ENCODE measurements at places on chromosomes 16 and 17.
A peak's percentile ranks its signal among the peaks of the same experiment; 100 is the strongest.

- no peak for DNase-seq
Measured at GRCh38 chr17:77828749-77829539, 129.6 kb upstream of the TNRC6C start.

GRCh38 chr16:68187505-68187904, 48.4 kb downstream of the ESRP2 start:
- no peak for DNase-seq

DNA sequence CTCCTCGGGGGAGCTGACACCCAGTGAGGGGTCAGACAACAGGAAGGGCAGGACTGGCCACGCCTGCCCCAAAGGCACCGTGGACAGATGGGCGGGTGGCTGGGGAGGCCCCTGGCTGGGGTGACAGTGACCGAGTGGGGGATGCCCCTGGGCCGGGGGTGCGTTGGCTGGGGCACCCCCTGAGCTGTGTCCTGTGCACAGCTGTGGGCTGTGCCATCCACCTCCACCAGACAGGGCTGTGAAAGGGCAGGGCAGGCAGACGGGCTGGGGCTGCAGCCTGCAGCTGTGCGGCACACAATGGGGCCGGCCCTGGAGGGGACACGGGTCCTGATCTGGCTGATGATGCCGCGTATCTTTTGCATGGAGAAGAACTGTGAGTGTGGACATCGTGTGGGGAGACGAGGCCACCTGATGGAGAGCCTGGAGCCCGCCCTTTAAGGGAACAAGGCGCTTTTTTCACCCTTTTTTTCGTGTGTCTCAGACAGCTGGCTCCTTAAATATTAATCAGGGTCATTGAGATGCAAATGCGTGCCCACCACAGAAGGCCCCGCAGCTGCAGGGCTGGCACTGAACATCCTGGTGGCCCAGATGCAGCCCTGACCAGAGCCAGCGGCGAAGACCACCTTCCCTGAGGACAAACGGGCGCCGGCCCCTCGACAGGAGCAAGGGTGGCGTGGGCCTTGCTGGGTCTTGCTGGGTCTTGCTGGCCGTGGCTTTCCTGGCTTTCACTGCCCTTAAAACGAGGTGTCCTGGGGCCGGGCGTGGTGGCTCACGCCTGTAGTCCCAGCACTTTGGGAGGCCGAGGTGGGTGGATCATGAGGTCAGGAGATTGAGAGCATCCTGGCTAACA, 42.4 kb upstream of the GNG13 start:
- no peak for DNase-seq

DNA sequence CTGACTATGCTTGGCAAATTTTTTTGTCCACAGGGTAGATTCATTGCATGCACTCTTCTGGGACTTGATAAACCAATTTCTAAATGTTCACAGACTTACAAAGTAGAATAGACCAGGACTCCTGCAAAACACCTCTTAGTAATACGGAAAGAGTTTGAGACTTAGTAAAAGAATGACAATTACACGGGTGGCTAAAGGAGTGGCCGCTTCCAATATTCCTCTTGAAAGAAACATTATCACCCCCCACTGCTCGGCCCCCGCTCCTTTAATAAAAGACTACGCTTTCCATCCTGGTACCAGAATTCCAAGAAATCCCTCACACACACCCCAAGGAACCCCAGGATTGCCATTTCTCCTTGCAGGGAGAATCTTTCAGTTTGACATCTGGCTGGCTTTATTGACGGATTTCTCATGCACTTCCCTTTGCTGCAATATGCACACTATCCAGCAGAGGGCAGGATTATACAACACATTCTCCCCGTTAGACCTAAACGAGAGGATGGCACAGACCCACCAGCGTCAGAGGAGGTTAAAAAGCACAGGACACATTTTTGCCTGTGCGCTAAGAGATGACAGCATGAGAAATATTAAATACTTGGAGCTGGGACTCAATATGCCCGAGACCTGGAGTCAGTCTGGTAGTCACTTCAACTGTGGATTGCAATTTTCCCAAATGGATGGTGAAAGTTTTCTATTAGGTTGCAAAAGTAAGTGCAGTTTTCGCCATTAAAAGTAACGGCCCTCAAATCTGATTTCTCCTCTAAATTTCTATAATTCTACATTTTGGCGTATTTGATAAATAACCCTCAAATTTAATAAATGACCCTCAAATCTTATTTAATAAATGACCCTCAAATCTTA, 46.6 kb upstream of the NUDT7 start:
- peak; percentile 15 for DNase-seq

DNA sequence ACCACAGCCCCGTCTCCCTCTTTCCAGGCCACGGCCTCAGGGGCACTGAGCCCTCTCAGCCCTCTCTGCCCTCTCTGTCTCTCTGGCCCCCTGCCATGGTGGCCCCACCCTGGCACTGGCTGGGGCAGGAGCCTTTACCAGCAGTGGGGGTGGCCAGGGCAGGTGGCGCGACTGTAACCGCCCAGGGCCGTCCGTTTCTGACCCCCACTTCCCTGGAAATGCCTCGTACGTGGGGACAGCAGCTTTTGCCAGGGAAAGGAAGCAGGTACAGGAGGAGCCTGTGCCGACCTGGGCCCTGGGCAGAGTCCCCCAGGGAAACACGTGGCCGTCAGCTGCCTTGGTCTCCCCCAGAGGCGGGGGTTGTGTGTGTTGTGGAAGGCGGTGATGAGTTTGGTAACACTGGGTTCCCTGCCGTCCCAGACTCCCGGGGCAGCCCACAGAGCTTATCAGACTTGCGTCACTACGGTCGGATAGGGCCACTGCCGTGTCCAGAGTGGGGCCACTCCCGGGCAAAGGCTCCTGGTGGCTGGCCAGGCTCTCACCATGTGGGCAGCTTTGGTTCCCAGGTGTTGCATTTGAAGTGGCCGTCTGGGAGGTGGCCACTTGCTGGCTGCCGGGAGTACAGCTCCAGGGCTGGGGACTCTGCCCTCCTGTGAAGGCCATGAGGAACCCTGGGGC, 249.3 kb upstream of the CIBAR2 start:
- DNase-seq, result no peak

GRCh38 chr16:46885960-46886763, 2.0 kb downstream of the GPT2 start:
- DNase-seq, result no peak

DNA sequence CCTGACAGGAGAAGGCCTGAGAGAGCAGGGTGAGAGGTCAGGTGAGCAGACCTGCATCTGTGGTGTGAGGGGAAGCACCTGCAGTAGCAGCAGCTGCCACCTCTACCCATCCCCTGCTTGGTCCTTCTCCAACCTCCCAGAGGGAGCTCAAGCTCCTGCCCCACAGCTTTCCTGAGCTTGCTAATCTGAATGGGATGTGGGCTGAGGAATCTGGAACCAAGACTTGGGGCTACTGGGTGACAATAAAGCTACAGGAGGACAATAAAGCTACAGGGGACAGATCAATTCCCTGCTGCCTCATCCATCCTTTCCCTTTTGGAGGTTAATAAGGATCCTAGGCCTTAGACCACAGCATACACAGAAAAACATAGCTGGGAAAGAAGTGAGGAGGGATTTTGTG, 4.9 kb upstream of the TBX4 start:
- DNase-seq, result no peak

DNA sequence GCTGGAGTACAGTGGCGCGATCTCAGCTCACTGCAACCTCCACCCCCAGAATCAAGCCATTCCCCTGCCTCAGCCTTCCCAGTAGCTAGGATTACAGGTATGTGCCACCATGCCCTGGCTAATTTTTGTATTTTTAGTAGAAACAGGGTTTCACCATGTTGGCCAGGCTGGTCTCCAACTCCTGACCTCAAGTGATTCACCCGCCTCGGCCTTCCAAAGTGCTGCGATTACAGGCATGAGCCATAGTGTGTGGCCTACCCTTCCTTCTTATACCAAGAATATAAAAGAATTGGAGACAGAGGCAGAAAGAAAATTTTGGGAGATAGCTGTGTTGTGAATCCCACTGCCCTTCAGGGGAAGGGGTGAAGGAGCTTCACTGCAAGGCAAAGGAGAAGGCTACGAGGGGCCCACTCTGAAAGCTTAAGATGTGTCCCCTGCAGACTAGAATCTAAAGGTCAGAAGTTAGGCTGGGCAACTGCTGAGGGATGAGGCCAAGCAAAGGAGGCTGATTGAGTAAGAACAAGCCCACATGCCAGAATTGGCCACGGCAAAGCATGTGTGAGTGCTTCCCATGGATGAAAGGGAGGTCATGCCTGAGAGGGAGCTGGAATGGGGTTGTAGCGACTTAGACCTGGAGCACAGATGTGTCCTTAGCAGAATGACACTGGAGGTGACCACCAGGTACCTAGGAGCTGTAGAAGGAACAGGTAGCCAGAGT, 8.4 kb upstream of the CRYBA1 start:
- DNase-seq, result no peak

DNA sequence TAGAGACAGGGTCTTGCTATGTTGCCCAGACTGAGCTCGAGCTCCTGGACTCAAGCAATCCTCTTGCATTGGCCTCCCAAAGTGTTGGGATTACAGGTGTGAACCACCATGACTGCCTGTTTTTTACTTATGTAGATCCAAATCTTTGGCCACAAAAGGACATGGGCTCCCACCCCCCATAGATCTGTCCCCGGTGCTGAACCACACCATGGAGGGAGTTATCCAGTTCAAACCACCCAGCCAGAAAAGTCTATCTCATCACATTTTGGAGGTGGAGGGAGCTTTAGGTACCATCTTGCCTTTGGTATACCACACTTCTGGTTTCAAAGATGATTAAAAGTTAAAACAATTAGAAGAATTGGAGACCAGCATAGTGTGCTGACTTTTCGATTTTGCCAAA, 26.2 kb downstream of the SHISA9 start:
- no peak for DNase-seq

GRCh38 chr17:3003296-3004149, 59.9 kb downstream of the OR1D5 start:
- DNase-seq, result no peak

GRCh38 chr17:1331708-1332107, 52.2 kb downstream of the TRARG1 start:
- no peak for DNase-seq

DNA sequence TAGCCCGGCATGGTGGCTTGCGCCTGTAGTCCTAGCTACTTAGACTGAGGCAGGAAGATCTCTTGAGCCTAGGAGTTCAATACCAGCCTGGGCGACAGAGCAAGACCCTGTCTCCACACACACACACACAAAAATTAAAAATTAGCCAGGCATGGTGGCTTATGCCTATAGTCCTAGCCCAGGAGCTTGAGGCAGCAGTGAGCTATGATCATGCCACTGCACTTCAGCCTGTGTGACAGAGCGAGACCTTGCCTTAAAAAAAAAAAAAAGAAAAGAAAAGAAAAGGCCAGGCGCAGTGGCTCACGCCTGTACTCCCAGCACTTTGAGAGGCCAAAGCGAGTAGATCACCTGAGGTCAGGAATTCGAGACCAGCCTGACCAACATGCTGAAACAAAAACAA, 23.9 kb downstream of the C17orf75 start:
- DNase-seq, result no peak

GRCh38 chr17:67392111-67392510, 15.0 kb downstream of the PITPNC1 start:
- no peak for DNase-seq

DNA sequence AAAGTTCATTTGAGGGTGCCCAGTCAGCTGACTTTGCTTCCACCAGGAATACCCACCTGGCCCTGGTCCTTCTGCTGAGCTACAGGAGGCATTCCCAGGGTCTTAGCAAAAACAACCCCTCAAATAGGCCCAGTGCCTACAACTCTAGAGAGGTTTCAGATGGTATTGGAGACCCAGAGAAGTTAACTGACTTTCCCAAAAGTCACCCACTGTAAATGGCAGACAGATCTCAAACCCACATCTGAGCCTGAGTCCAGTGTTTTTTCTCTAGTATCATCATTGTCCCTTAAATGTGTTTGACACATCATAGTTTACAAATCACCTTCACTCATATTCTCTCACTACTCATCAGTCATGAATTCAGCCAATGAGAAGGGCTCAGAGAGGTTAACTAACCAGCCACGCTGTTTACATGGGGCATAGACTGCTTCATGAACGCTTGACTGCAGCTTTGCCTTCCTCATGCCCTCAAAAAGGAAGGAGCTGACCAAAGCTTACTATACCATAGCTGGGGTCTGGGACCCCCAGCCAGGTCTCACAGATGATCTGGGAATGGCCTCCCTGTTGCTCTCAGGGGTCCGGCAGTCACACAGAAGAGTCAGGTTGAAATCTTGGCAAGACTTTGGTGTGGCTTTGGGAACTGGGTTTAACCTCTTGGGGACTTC, 3.7 kb downstream of the PHOSPHO1 start:
- DNase-seq, result no peak

DNA sequence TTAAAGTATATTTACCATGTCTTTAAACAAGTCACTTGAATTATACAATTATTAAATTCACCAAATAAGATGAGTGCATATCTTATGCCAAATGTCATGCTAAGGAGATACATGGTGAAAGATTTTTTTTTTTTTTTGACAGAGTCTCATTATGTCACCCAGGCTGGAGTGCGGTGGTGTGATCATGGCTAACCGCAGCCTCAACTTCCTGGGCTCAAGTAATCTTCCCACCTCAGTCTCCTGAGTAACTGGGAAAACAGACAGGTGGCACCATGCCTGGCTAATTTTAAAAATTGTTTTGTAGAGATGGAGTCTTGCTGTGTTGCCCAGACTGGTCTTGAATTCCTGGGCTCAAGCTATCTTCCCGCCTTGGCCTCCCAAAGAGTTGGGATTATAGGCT, 149.0 kb upstream of the GOT2 start:
- DNase-seq, result no peak

- DNase-seq, result no peak
Measured at GRCh38 chr16:24073321-24073720, 182.8 kb upstream of the CACNG3 start.

- no peak for DNase-seq
Measured at GRCh38 chr16:85423631-85424030, 189.5 kb upstream of the GSE1 start.

DNA sequence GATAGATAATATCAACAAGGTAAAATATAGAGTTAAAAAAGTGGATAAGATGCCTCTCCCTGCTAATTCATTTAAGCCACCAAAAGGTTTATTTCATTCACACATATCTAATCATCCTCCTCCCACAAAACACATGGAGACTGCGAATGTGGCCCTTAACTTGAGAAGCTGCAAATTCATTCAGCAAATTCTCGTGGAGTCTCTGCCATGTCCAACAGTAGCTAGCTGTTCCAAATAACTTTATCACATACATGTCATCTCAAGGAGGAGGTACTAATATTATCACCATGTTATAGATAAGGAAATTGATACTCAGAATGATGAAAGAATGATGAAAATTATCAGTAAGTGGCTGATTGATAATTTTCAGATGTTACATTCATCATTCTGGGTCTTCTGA, 950.2 kb downstream of the CDH11 start:
- DNase-seq, result no peak

DNA sequence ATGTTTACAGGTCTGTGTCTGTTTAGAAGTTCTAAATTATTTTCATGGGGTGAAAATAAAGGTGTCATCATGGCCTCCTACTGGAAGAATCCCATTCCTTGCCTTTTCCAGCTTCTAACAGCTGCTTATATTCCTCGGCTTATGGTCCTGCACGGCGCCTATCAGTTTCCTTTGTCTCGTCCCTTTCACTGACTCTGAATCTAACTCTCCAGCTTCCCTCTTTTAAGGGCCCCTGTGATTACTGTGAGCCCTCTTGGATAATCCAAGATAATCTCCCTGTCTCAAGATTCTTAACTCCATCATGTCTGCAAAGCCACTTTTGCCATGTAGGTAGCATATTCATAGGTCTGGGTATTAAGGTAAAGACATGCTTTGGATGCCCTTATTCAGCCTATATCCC, 441.0 kb upstream of the ERCC4 start:
- no peak for DNase-seq
